ENCODE measurements at places on chromosomes 1 and 21.

DNA sequence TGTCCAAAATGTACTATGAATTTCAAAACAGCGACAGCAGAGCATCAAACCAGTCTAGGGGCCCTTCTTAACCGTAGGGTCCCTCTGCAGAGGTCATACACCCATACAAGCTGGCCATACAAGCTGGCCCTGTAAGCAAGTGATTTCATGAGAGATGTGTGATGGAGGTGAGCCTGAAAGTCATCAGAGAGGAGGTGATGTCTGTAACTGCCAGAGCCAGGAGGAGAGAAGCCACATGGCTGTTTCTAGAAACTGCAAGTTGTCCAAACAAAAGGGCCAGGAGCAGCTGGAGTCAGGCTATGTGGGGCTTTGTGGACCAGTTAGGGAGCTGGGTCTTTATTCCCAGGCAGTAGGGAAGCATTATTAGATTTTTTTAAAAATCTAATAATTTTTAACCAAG, 14.8 kb upstream of the SERINC2 start:
- DNase-seq, result no peak

DNA sequence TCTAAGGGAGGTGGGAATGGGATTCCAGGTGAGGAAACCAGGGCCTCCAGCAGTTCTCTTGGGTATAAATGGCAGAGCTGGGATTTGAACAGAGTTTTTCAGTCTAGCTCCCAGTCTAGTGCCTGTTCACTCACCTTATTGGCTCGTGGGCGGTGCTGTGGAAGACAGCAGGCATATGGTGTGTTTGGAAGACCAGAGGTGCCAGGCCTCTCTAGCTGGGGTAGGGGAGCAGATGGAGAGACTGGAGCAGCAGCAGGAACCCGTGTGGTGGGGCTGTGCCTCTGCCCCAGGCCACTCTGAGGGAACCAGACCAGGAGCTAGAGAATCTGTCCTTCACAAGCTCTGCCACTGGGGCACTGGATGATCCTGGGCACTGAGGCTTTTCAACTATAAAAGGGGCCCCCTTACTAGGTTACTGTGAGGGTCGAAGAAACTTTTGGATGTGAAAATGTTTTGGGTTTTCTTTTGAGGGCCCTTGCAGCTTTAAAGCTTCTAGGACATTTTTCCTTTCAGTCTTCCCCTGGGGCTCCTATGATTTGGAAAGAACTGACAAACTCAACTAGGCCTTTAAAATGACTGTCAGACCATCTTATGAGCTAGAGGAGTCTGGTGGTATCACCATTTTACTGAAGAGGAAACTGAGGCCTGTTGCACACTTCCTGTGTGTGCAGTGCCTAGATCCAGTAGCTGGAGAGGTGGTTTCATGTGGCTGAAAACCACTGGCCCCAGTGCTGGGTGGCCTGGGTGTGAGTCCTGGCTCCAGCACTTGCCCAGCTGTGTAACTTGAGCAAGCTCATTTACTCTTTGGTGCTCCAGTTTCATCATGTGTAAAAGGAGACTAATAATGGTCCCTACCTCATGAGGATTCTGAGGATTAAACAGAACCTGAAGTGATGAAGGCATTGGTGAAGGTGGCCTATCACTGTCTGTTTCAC, 6.1 kb downstream of the DMRTB1 start:
- DNase-seq, result no peak

- no peak for DNase-seq
Observed at GRCh38 chr1:46960250-46960649, 19.0 kb upstream of the CYP4A11 start.

DNA sequence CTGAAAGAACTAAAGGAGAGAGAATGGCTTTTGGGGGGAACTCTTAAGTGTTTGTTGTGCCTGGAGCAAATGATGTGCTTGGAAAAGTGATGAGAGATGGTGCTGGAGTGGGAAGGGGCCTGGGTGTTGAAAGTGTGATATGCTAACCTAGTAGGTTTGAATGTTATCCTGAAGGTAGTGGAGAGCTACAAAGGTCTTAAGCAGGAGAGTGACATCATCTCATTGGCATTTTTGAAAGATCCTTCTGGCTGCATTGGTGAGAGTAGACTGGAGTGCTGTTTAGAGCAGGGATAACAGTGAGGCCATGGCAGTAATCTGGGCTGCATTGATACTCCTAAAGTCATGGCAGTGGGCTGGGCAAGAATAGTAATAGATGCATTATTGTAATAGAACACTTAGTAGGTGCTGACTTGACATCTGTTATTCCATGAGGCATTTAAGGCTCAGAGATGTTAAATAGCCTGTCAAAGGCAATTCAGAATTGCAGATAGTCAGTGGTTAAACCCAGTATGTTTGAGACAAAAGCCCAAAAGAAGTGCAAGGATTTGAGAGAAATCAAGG, 44.5 kb downstream of the MDM4 start:
- DNase-seq, result no peak

DNA sequence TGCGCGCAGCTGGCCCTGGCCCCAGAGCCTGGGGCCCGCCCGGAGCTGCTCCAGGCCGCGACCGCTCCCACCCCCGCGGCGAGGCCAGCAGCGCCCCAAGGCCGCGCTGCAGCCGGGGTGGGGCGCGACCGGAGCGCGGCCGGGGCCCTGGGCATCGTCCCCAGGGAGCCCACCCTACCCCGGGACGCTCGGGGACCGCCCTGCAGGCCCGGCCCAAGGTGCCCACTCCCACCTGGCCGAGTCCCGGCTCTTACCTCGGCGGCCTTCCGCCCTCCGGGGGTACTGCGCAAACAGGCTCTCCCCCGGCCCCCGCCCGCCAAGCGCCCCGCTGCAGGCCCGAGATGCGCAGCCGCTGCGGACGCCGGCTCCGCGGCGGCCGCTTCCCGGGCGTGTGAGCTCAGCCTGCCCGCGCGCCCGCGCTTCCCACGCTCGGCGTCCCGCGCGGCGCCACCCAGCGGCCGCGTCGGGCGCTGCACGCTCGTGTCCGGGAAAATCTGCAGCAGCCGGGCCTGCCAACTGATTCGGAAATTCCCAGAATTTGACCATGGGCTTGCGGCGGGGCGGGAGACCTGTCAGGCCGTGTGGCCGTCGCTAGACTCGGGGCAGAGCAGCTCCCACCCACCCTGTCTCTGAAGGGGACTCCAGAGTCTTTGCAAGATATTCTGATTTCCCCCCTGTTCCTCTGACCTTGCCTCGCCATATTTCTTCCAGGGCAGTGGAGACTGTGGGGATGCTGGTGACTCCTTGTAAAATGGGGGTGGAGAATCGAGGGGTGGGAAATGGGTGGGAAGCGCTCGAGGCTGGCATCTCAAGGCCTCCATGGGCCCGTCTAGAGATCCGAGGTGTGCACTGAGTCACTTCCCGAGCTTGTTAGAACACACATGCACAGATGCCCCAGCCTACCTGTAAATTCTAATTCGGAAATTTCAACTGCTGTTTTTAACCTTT, 41.9 kb downstream of the CD34 start:
- peak; percentile 87 for DNase-seq

GRCh38 chr21:37595944-37596343, 229.4 kb downstream of the DYRK1A start:
- no peak for DNase-seq

- DNase-seq, result no peak
Observed at GRCh38 chr1:184596950-184597645, 157.6 kb downstream of the EDEM3 start.

DNA sequence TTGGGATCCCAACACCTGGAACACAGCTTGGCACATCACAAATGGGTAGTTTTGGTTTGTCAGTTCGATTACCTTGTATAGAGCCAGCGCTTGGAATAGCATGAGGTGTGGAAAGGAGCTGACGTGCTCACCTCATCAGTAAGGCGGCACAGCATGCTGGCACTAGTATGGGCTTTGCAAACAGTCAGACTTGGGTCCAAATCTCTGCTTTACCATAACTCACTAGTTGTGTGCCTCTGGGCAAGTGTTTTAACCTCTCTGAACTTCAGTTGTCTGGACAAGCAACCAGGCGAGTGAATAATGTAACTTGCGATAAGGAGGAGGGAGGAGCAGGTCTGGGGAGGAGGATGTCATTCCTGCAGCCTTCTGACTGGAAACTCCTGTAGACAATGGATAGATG, 26.3 kb upstream of the NEK2 start:
- DNase-seq, result no peak

- DNase-seq, result no peak
Observed at GRCh38 chr1:166053395-166053794, 113.4 kb downstream of the FAM78B start.

- no peak for DNase-seq
Observed at GRCh38 chr1:110626889-110627288, 20.7 kb upstream of the KCNA2 start.

- DNase-seq, result peak; percentile 75
Observed at GRCh38 chr1:33030575-33030974, 6.1 kb downstream of the AK2 start.
